ENCODE measurements at places on chromosomes 12 and 14. TPM values are rescaled to one million over a fixed set of nuclear protein-coding genes. Genes with fewer than 3 reads are reported as not detected.
A peak's percentile ranks its signal among the peaks of the same experiment; 100 is the strongest.

- peak overlapping the region; percentile 78 for H3K27ac ChIP-seq
- H3K4me3 ChIP-seq, result no peak overlapping the region
- no peaks in the 10 kb centered on the region for H3K36me3 ChIP-seq
- DNase-seq, result peak; percentile 81
Measured at GRCh38 chr12:52147367-52147963, 44.3 kb downstream of the KRT80 start.

DNA sequence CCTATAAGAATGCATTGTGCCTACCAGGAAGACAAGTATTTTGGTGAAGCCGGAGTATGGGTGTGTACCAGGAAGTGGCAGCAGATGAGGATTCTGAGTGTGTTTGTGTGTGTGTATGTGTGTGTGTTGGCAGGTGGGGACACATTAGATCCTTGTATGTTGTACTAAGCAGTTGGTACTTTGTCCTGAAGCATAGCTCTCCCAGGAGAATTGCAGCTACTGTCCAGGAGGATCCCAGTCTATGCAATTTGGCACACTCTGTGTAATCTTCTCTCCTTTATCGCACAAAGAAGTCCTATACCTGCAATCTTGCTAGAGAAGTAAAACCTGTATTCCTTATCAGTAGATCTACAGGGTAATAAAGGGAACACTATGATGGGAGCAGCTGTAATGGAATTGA is 276.5 kb downstream of the PAWR start:
- H3K4me3 ChIP-seq, result no peak overlapping the region
- no peak overlapping the region for H3K27ac ChIP-seq
- no peaks in the 10 kb centered on the region for H3K4me1 ChIP-seq
- no peaks in the 10 kb centered on the region for H3K27me3 ChIP-seq
- no peak for DNase-seq

DNA sequence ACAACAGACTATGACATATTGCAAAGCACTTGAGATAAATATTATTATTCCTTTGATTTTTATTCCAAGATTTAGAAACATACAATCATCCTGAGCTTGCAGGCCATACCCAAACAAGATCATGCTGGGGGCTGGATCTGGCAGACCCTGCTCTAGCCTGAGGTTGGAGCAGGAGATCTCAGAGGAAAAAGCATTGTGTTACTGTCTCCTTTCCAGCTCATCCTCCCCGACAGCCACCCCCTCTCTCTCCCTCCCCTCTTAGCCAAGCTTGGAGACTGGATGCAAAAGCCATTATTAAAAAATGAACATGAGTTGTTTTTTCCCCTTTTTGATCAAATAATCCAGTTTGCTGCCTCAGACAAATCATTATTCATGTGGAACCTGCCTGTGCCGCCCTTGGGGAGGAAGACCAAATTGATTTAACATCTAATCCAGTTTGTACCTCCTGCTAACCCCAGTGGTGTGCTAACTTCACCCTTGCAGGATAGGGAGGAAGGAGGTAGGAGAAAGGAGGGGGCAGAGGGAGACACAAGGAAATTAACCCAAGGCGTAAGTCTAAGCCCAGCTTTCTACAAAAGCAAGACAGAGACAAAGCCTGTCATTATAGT is 565.8 kb upstream of the TBX3 start:
- H3K4me1 ChIP-seq, result no peaks in the 10 kb centered on the region
- H3K27me3 ChIP-seq, result no peaks in the 10 kb centered on the region
- no peak overlapping the region for H3K27ac ChIP-seq
- H3K4me3 ChIP-seq, result no peak overlapping the region
- DNase-seq, result no peak

- H3K4me1 ChIP-seq, result no peaks in the 10 kb centered on the region
- H3K36me3 ChIP-seq, result no peaks in the 10 kb centered on the region
- no peaks in the 10 kb centered on the region for H3K27me3 ChIP-seq
- no peak overlapping the region for H3K27ac ChIP-seq
- DNase-seq, result no peak
Measured at GRCh38 chr14:106038263-106038662, 511.9 kb downstream of the TMEM121 start.

CACNB3 gene
- 9.8 TPM for total RNA-seq

AQP2 gene
- total RNA-seq, result not detected

- H3K36me3 ChIP-seq, result no peaks in the 10 kb centered on the region
- H3K27me3 ChIP-seq, result no peaks in the 10 kb centered on the region
- H3K4me3 ChIP-seq, result no peak overlapping the region
- no peak for DNase-seq
- H3K27ac ChIP-seq, result no peak overlapping the region
Measured at GRCh38 chr14:78498062-78498595, 328.0 kb downstream of the NRXN3 start.

DNA sequence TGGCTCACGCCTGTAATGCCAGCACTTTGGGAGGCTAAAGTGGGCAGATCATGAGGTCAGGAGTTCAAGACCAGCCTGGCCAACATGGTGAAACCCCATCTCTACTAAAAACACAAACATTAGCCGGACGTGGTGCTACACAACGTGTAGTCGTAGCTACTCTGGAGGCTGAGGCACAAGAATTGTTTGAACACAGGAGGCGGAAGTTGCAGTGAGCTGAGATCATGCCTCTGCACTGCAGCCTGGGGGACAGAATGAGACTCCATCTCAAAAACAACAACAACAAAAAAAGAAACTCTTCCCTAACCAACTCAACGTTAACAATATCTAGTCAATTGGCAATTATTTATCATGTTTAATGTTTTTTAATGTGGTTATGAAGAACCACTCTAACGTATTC is 89.3 kb downstream of the EPS8 start:
- H3K27me3 ChIP-seq, result no peaks in the 10 kb centered on the region
- H3K27ac ChIP-seq, result peak overlapping the region; percentile 88
- no peaks in the 10 kb centered on the region for H3K36me3 ChIP-seq
- no peak overlapping the region for H3K4me3 ChIP-seq
- peaks cover 3% of the 10 kb centered on the region for H3K4me1 ChIP-seq

DNA sequence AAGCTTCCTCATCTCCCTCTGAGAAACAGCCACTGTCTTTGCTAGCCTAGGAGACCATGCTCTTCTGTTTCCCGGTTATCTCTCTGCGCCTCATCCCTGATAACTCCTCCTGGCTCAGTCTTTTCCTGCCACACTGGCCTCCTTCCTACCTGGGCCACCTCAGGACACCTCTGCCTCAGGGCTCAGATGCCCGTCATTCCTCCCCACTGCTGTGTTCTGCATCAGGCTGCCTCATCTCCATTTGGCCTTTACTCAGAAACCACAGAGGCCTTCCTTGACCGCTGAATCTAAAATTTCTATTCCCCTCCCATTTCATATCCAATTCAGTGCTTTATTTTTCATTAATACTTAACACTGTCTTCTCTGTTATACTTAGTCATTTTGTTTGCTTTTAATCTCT is 311.0 kb upstream of the RGS6 start:
- no peaks in the 10 kb centered on the region for H3K27me3 ChIP-seq
- H3K4me1 ChIP-seq, result no peaks in the 10 kb centered on the region
- no peak overlapping the region for H3K4me3 ChIP-seq
- H3K36me3 ChIP-seq, result no peaks in the 10 kb centered on the region
- DNase-seq, result no peak
- no peak overlapping the region for H3K27ac ChIP-seq

DNA sequence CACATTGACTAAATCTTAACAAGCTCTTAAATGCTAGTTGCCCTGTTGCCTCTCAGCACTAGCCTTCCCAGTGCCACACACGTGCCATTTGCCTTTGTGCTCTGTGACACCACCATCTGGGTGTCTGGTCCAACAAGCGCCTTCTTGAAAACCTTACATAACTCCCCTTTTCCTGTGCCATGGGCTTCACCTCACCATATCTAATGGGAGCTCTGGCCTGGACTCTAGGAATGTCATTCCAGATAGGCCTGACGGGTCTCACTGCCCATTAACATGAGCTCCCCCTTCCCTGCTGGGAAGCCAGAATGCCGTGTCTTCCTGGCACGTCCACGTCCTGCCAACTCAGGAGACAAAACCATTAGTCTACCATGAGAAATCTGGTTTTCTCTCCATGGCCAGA is 24.4 kb downstream of the SSPN start:
- no peaks in the 10 kb centered on the region for H3K36me3 ChIP-seq
- DNase-seq, result no peak
- no peaks in the 10 kb centered on the region for H3K27me3 ChIP-seq
- H3K4me3 ChIP-seq, result no peak overlapping the region

DNA sequence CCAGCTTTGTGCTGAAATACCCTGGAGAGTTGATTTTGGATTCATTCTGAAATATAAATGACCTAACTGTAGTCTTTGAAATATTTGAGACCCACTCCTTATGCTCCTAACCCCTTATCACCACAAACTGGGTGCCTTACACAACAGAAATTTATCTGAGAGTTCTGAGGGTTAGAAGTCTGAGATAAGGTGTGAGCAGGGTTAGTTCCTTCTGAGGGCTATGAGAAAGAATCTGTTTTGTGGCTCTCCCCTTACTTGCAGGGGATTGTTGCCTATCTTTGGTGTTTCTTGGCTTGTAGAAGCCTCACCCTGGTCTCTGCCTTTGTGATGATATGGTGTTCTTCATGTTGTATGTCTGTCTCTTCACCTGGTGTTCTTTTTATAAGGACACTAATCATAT is 91.7 kb downstream of the DERA start:
- peaks cover 6% of the 10 kb centered on the region for H3K36me3 ChIP-seq
- H3K27ac ChIP-seq, result no peak overlapping the region
- H3K4me1 ChIP-seq, result no peaks in the 10 kb centered on the region
- no peaks in the 10 kb centered on the region for H3K27me3 ChIP-seq

GRCh38 chr14:99270458-99271220 is 1.4 kb downstream of the BCL11B start:
- H3K27ac ChIP-seq, result no peak overlapping the region
- DNase-seq, result no peak
- no peaks in the 10 kb centered on the region for H3K36me3 ChIP-seq
- H3K4me1 ChIP-seq, result peaks cover 68% of the 10 kb centered on the region

DNA sequence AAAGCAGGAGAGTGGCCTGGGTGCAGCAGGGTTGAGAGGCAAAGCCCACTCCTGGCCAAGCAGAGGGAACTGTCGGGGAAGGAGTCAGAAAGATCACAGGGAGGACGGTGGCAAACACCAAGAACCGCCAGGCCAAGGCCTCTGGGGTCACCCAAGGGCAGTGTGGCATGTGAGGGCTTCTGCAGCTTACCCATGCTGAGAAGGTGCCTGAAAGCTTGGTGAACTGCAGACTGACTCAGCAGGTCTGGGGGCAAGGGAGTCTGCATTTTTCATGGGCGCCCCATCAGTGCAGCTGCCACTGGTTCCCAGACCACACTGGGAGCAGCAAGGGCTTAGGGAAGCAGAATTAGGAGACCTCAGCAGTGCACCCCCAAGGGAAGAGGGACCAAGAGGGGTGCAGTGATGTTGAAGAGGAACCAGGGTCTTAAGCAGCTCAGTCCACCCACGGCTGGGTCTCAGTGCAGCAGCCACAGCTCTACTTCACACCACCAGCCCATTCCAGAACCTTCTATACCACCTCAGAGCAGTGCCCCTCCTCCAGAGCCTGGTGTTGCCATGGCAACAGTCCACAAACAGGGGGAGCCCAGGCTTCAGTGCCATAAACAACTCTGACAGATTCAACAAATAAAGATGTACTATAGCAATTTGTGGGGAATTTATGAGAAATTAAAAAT is 59.4 kb downstream of the ITPK1 start:
- no peak overlapping the region for H3K4me3 ChIP-seq
- peak overlapping the region; percentile 90 for H3K27ac ChIP-seq
- H3K4me1 ChIP-seq, result peaks cover 51% of the 10 kb centered on the region

- H3K4me1 ChIP-seq, result no peaks in the 10 kb centered on the region
- no peak for DNase-seq
- no peak overlapping the region for H3K4me3 ChIP-seq
- H3K27ac ChIP-seq, result no peak overlapping the region
- no peaks in the 10 kb centered on the region for H3K36me3 ChIP-seq
- no peaks in the 10 kb centered on the region for H3K27me3 ChIP-seq
Measured at GRCh38 chr12:96862326-96862725, 44.7 kb upstream of the NEDD1 start.

- H3K36me3 ChIP-seq, result no peaks in the 10 kb centered on the region
- H3K27me3 ChIP-seq, result no peaks in the 10 kb centered on the region
- no peak for DNase-seq
- peaks cover 56% of the 10 kb centered on the region for H3K4me1 ChIP-seq
- peak overlapping the region; percentile 34 for H3K4me3 ChIP-seq
- H3K27ac ChIP-seq, result peak overlapping the region; percentile 44
Measured at GRCh38 chr14:89429199-89430181, 12.5 kb upstream of the FOXN3 start.

PPP1R1A gene
- 26.1 TPM for total RNA-seq

DNA sequence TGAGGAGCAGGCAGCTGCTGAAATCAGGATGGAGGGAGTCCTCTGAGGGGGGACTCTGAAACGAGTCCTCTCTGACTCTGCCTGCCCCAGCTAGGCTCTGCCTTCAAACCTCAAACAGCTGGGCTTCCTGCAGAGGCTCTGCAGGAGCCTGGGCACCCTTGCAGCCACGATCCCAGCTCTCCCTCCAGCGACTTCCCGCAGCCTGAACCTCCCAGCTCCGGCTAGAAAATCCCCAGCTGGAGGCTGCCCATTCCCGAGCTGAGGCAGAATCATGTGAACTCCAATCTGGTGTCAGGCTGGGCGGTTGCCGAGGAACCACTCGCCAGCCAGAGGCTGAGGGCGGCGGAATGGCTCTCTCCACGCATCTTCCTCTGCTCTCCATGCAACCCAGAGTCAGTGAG is at the start of gene GPR68:
GPR68 (minus strand) TSS at position 204 of the 401 bp plus-strand sequence. CDS start 9,654 bp downstream, outside the sequence.
- peak within 1 kb of the TSS; percentile 52 for H3K27ac ChIP-seq
- no peaks in the 10 kb centered on the region for H3K36me3 ChIP-seq
- H3K27me3 ChIP-seq, result no peaks in the 10 kb centered on the region
- H3K4me3 ChIP-seq, result no peak within 1 kb of the TSS

GRCh38 chr12:96120359-96121100 is 73.6 kb upstream of the ELK3 start:
- no peaks in the 10 kb centered on the region for H3K27me3 ChIP-seq
- H3K36me3 ChIP-seq, result no peaks in the 10 kb centered on the region
- no peaks in the 10 kb centered on the region for H3K4me1 ChIP-seq
- H3K4me3 ChIP-seq, result no peak overlapping the region
- DNase-seq, result no peak

- no peaks in the 10 kb centered on the region for H3K4me1 ChIP-seq
- no peaks in the 10 kb centered on the region for H3K27me3 ChIP-seq
- H3K4me3 ChIP-seq, result no peak overlapping the region
- DNase-seq, result no peak
- H3K27ac ChIP-seq, result no peak overlapping the region
Measured at GRCh38 chr12:131166717-131167116, 213.0 kb downstream of the ADGRD1 start.

KRT71 gene
- not detected for total RNA-seq

ANG gene
- total RNA-seq, result 39.4 TPM

TMEM119 gene
- 48.8 TPM for total RNA-seq

GLIPR1 gene
- 12.3 TPM for total RNA-seq

ABCD2 gene
- total RNA-seq, result 7.3 TPM

GRCh38 chr14:50006141-50006540 is 110.2 kb downstream of the VCPKMT start:
- no peak overlapping the region for H3K27ac ChIP-seq
- no peaks in the 10 kb centered on the region for H3K27me3 ChIP-seq
- H3K4me3 ChIP-seq, result no peak overlapping the region
- H3K4me1 ChIP-seq, result no peaks in the 10 kb centered on the region

Measured in tibial nerve (tissue), 4 donors.